ENCODE measurements at places on chromosomes 12 and 14. TPM values are rescaled to one million over a fixed set of nuclear protein-coding genes. Genes with fewer than 3 reads are reported as not detected.

The AP1G2 gene
- total RNA-seq, result 17.2 TPM

The ZDHHC22 gene
- not detected for total RNA-seq

The C12orf60 gene
- 1.3 TPM for total RNA-seq

The KANSL2 gene
- 50.1 TPM for total RNA-seq

The GRIP1 gene
- not detected for total RNA-seq

The IRAK3 gene
- total RNA-seq, result 10.8 TPM

The POTEM gene
- not detected for total RNA-seq

The RDH5 gene
- total RNA-seq, result 58.9 TPM

The KRT85 gene
- not detected for total RNA-seq

The MRPL42 gene
- total RNA-seq, result 76.8 TPM

The RSRC2 gene
- total RNA-seq, result 52.5 TPM
